Activated CD4-positive, alpha-beta T cell treated with anti-CD3 and anti-CD28 coated beads, Interleukin-2, amount 10 ng/mL, durations not matched to agents 24 days and 14 days (primary cell): ENCODE measurements at places on chromosomes 4 and X. TPM values are rescaled to one million over a fixed set of nuclear protein-coding genes. Genes with fewer than 3 reads are reported as not detected.

Gene TBX22
- not detected in 2 replicates for total RNA-seq

DNA sequence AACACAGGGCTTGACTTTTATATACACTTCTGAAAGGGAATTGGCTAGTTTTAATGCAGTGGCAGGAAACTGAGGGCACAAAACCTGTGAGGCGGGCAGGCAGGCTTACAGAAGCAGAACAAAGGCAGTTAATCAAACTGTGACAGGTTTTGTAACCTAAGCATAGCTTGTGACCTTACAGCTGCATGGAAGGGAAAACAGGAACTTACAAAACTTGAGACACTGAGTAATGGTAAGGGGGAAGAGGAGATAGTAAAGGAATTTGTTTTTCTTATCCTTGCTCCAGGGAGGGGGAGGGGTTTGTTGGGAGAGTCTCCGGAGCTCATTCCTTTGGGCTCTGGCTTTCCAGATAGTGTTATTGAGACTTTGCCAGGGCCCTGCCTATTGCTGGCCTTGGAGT lies 55.6 kb downstream of the SLITRK4 start:
- H3K4me3 ChIP-seq, result no peak overlapping the region
- H3K36me3 ChIP-seq, result no peaks in the 10 kb centered on the region
- no peaks in the 10 kb centered on the region for H3K4me1 ChIP-seq

DNA sequence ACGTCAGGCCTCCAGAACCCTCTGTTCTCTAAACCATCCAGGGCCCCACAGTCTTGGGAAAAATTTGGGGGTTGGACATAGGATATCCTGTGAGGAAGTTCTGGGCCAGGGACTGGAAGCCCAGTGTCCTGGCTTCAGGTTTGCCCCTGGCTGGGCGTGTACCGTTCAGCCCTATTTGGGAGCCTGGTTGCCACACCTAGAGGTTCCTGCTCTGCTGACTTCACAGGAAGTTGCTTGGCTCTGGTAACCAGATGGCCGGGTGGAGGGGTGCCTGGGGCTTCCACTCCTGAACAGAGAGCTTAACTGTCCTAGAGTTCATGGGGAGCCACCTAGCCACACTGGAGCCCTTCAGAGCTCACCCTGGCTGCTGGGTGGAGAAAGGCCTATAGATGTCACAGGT lies 1.1 kb downstream of the TAFAZZIN start:
- peak overlapping the region; percentile 82 for H3K27ac ChIP-seq
- peaks cover 12% of the 10 kb centered on the region for H3K36me3 ChIP-seq
- DNase-seq, result peak; percentile 80
- H3K4me3 ChIP-seq, result peak overlapping the region; percentile 84

Gene RNF128
- not detected in 2 replicates for total RNA-seq

DNA sequence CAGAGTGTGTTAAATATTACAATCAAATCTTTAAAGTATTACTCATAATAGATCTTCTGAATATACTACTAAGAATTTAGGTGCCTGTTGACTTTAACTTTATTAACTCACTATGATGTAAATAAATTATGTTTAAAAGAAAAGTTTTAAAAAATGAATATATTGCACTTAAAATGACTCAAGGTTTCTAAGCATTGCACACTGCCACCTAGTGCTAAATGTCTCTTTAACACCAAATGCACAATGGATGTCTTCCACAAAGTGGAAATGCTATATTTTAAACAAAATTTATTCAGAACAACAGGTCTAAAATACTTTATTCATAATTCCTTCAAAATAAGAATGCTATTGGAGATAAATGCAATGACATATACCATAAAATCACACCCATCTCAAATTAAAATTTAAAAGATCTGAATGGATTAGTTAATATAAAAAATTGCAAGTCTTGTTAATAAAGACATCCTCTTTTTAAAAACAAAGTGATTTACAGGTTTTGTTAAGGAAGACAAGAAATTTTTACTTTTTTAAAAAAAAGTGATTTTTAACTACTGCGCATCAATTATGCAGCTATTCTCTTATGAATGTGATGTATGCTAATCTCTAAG lies 5.5 kb downstream of the INPP4B start:
- peak; percentile 71 for DNase-seq
- no peak overlapping the region for H3K4me3 ChIP-seq
- H3K27me3 ChIP-seq, result peaks cover 8% of the 10 kb centered on the region
- no peak overlapping the region for H3K27ac ChIP-seq

Gene NDST3
- total RNA-seq, result not detected in 2 replicates

DNA sequence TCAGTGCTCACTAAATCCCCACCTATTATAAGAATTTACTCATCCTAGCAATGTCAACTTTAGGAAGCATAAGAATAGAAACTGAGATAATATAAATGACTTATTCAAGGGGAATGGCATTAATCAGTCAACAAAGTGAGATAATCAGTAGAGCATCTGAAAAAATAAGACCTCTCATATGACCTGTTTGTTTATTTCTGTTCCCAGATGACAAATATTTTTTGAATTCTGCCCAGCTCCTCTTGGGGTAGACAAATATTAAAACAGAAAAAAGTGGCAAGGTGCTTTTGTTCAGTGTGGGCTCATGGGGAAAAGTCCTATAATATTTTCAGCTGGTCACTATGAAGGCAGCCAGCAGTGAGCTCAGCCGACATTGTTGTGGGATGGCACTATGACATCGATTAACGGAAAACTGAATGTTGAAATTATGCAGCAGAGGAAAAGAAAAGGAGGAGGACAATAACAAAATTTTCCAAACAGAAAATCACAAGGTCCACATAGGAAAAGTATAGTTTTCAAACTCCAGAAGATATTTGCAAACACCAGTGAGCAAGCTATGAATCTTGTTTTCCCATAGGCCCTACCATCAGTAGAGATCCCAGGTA lies 109.6 kb downstream of the ANXA3 start:
- no peaks in the 10 kb centered on the region for H3K36me3 ChIP-seq
- H3K27ac ChIP-seq, result no peak overlapping the region
- peaks cover 1% of the 10 kb centered on the region for H3K27me3 ChIP-seq
- no peak overlapping the region for H3K4me3 ChIP-seq

Gene SYNPO2
- total RNA-seq, result 0.14 and 0.16 TPM in 2 replicates

DNA sequence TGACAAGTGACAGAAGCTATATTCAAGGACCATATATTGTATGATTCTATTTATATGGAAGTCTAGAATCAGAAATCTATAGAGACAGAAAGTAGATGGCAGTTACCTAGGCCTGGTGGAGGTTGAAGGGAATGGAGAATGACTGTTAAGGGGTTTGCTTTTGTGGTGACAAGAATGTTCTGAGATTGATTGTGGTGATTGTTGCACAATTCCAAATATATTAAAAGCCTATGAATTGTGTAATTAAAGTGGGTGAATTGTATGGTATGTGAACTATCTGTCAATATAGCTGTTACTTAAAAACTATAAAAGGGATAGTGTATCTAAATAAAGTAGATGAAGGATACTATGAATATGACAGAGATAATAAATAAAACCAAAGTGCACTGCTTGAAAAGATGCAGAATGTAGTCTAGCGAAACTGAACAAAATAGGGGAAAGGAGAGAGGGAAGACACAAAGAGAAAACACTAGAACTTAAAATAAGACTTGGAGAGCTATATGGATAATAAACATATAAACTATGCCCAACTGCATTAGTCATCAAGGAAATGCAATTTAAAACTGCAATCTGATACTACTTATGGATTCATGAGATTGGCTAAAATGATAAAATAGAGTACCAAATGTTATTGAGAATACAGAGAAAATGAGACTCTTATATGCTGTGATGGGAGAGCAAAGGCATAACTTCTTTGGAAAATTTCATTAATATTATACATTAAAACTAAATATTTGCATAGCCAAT lies 82.1 kb upstream of the BANK1 start:
- no peaks in the 10 kb centered on the region for H3K4me1 ChIP-seq
- no peak for DNase-seq
- no peak overlapping the region for H3K4me3 ChIP-seq
- H3K27ac ChIP-seq, result no peak overlapping the region
- H3K36me3 ChIP-seq, result no peaks in the 10 kb centered on the region
- H3K27me3 ChIP-seq, result peaks cover 4% of the 10 kb centered on the region
